Cerebellar nuclear complex (tissue), 1 donor: ENCODE measurements at places on chromosomes 7 and 10.

DNA sequence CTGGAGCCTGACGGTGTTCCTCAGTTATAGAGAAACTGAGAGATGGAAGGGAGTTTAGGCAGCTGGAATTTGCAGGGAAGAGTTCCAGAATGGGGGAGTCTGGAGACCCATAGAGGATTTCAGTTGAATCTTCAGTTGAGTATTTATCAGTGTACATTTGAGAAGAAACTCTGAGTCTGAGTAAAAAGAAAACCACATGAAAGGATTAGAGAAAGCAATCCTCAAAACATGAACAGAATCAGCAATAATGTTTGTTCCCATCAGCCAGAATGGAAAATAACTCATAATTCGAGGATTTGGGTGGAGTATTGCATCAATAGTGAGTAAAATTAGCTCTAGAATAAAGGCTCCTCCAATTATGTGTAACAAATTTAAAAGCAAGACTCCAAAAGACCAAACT lies 130.0 kb upstream of the AHR start:
- DNase-seq: no peak

DNA sequence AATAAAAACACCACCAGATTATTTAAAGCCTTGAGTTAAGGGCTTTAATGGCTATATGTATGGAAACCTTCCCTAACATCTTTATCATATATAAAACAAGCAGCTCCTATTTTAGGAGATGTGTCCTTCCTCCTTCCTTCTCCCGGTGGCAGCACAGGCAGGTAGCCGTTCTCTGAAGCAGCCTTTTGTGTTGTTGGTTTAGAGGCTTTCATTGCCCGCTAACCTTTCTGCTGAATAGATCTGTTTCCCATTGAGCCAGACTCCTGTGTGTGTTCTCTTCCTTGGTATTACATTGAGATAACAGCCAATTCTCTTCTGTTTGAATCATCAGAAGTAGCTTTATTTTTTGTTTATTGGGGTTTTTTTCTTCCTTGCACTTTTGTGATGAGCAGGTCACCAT lies 131.3 kb downstream of the CACNB2 start:
- DNase-seq: no peak

- DNase-seq: no peak
Observed at GRCh38 chr10:1037098-1037497, 11.4 kb upstream of the IDI2 start.

GRCh38 chr10:103711351-103711994 lies 143.9 kb downstream of the SH3PXD2A start:
- DNase-seq: no peak

DNA sequence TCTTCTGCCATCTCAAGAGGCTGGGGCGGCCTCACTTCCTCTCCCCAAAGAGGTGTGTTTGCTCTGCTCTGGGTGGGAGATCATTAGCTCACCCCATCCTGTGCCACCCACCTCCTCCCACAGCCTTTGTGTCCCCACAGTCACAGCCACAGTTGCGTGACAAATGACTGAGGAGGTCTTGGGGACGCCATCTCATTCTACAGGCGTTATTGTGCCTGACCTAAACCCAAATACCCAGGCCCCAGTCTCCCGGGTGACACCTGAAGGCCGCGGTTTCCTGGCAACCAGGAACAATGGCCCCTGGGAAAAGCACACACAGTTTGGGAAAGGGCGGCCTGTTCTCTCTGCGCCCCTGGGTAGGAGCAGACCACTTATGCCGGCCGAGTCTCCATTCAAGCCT lies 51.6 kb downstream of the SLIT1 start:
- DNase-seq: no peak

DNA sequence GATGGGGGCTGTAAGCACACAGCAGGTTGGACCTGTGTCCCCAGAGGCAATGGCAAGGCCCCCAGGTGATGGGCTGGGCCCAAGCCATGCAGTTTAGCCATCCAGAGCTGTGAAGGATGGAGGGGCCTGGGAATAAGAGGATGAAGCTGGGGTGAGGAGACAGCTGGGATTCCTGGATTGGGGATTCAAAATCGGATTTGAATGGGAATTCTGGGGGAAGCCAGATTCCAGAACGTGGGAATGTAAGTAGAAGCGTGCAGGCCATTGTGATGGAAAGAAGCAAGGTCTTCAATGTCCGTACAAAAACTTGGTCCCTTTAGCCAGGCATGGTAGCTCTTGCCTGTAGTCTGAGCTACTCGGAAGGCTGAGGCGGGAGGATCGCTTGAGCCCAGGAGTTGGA lies 9.8 kb downstream of the SH2B2 start:
- DNase-seq: no peak

DNA sequence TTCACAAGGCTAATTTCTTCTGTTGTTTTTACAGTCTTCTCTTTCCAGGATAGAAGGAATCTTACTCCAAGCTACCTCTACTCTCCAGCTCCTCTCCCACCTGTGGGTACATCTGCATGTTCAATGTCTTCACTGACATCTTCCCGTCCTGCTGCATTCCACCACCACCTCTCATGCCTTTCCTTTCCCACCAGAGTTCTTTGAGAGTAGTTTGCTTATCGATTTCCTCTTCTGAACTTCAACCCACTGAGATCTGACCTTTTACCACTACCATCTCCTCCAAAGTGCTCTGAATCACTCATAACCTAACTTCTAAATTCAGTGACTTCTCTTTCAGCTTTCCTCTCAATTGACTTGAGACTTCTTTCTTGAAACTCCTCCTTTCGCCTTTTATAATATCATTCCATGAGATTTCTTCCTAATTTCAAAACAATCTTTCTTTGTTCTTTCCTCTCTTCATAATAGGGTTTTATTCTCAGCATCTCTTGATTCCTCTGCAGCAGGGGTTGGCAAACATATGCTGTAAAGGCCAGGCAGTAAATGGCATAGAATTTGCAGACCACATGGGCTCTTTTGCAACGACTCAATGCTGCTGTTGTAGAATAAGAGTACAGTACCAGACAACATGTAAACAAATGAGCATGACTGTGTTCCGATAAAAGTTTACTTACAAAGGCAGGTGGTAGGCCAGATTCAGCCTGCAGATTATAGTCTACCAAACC lies 22.1 kb downstream of the ACSL5 start:
- DNase-seq: no peak

DNA sequence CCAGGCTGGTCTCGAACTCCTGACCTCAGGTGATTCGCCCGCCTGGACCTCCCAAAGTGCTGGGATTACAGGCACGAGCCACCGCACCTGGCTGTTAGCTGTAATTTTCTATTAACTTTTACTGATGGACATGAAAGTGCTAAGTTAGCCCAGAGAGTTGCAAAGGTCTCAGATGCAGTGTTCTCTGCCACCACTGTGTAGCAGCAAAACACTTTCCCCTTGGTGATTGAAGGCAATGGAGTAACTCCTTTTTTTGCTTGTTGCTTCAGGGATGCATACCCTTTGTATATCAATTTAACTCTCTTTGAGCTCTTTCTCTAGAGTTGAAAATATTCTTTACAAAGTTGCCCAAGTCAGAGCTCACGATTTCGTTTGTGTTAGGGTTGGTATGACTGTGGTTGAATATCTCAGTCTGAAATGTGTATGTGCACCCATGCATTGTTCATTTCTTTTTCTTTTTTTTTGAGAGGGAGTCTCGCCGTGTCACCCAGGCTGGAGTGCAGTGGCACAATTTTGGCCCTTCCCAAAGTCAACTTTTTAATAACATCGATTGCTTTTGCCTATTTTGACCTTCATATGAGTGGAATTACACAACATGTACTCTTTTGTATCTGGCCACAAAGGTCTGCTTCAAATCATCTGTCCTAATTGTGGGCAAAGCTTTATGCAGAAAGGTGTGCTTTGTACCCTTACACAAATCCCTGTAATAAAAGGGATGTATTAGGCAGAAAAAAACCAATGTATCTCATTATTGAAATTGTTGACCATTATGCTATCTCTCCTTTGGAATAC lies 52.6 kb downstream of the GTF2I start:
- DNase-seq: no peak

- DNase-seq: no peak
Observed at GRCh38 chr7:4775848-4776623, 613 bp downstream of the AP5Z1 start.

- no peak for DNase-seq
Observed at GRCh38 chr10:133046390-133046765, 41.3 kb upstream of the ADGRA1 start.

- DNase-seq: no peak
Observed at GRCh38 chr10:22389856-22390589, 44.7 kb downstream of the SPAG6 start.

DNA sequence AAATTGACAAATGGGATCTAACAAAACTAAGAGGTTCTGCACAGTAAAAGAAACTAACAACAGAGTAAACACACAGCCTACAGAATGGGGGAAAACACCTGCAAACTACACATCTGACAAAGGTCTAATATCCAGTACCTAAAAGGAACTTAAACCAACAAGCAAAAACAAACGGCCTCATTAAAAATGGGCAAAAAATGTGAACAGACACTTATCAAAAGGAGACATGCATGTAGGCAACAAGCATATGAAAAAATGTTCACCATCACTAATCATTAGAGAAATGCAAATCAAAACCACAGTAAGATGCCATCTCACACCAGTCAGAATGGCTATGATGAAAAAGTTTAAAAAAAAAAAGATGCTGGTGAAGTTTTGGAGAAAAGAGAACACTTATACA lies 197.4 kb downstream of the KBTBD2 start:
- DNase-seq: no peak

- no peak for DNase-seq
Observed at GRCh38 chr7:135240441-135240840, 6.8 kb downstream of the STRA8 start.

DNA sequence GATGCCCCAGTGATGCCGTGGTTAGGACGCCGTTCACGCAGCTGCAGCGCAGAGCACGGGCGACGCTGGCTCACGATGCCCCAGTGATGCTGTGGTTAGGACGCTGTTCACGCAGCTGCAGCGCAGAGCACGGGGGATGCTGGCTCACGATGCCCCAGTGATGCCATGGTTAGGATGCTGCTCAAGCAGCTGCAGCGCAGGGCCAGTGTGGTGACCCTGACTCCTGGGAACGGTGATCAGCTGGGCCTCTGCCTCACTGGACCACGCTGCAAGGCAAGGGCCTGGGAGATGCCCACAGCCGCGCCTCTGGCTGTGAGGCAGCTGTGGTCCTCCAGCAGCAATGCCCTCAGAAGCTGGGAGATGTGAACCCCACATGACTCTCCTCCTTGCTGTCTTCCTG lies 280.6 kb downstream of the DNAJB6 start:
- no peak for DNase-seq

DNA sequence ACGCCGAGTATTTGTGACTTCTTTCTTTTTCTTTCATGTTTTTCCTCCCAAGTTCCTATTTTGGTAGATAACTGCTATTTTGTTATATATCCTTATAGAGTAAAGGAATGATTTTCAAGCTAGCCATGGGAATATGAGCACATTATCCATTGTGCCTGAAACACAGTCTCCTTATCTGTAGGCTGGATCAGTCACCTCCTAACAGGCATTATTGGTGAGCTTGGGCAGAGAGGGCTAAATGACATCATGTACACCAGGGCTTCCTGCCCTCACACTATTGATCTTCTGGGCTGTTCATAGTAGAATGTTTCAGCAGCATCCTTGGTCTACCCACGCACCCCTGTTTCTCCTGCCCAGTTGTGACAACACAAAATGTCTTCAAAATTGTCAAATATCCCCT lies 88.1 kb upstream of the CTBP2 start:
- DNase-seq: no peak

DNA sequence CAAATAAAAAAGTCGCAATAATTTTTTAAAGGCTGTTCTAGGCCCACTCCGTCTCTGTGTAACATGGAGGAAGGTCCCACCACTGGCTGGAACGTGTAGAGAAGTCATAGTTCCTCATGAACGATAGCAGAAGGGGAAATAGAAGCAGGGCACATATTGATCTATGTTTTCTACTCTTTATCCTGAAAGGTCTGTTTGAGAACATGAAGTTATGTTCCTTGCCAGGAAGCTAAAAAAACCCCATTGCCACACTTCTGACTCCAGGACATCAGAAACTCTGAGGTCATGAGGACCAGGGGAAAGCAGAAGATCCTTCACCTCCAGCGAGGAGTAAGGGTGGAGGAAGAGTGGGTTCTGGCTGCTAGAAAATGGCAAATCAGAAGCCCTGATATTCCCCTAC lies 10.8 kb downstream of the ANKRD22 start:
- no peak for DNase-seq

DNA sequence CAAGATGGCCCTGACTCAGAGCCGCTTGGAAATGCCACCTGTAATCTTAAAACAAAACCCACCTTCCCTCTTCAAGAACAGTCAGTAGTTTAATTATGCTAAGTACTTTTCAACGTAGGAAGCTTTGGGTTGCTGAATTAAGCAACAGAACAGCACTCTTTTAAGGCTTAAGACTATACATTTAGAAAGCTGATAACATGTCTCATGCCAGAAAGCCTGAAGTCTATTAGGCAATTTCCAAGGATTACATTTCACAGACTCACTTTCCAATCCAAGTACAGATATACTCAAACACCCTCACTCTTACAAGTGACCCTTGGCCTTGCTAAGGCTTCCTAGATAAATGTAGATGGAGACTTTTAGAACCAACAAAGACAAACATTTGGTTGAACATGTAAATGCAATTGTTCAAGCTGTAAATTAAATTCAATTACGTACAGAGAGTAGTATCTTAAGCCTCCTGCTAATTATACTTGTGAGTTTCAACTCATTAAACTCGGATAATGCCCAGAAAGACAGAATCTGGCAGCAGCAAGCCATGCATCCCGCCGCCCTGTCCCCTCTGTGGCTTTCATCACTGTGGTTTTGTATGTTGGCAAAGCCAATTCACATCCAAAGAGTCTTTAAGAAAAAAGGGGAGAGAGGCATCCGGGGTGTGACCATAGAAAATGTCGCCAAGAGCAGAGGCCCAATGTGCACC lies 283.1 kb upstream of the NRP1 start:
- DNase-seq: no peak

GRCh38 chr10:91944880-91945630 lies 21.5 kb downstream of the BTAF1 start:
- no peak for DNase-seq

DNA sequence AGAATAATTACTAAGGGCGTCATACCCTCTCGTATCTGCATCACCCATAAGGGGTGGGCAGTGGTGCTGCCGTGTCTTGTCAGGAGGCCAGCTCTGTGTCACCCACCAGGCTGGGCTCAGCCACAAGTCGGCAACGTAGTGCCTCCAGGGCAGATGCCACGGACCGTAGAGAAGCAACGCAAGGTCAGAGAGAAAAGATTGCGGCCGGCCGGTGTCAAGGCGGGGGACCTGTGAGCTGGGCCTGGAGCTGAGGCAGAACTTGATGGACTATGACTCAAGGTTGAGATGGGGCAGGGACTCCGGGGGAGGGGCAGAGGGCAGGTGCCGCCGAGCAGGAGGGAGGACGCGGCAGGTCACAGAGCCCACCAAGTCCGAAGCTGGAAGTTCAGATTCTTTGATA lies 29.5 kb downstream of the FOXK1 start:
- DNase-seq: no peak
